Cerebellum (tissue), 4 donors: ENCODE measurements at places on chromosomes 5 and 9. TPM values are rescaled to one million over a fixed set of nuclear protein-coding genes. Genes with fewer than 3 reads are reported as not detected.

The SIT1 gene
- total RNA-seq, result not detected

The ANKRD31 gene
- total RNA-seq, result 0.82 TPM

The GPR150 gene
- not detected for total RNA-seq

The FGD3 gene
- total RNA-seq, result 1.5 TPM

The RNF44 gene
- 16.3 TPM for total RNA-seq

The PRLR gene
- total RNA-seq, result 5.2 TPM

The MAPKAP1 gene
- 43.3 TPM for total RNA-seq

The CCL28 gene
- total RNA-seq, result 0.18 TPM

The MELK gene
- total RNA-seq, result 14.6 TPM

The SPATA31D4 gene
- total RNA-seq, result not detected

The MVB12B gene
- 41.7 TPM for total RNA-seq

The IFNK gene
- not detected for total RNA-seq

The PAPPA gene
- total RNA-seq, result 0.36 TPM

The SEMA6A gene
- total RNA-seq, result 181 TPM

The LEAP2 gene
- 2.1 TPM for total RNA-seq

The SH3TC2 gene
- total RNA-seq, result 2.6 TPM

The SHC3 gene
- 28.3 TPM for total RNA-seq

The ARHGEF37 gene
- 4.6 TPM for total RNA-seq

The RGS7BP gene
- 16.2 TPM for total RNA-seq

The OLFM1 gene
- 68.8 TPM for total RNA-seq

The CDC37L1 gene
- 20.1 TPM for total RNA-seq

The C9 gene
- total RNA-seq, result not detected

The ADAMTSL2 gene
- 1.8 TPM for total RNA-seq

The PCDHB15 gene
- 25.0 TPM for total RNA-seq

The CNTFR gene
- 18.6 TPM for total RNA-seq

The ARL14EPL gene
- total RNA-seq, result not detected

The MCTP1 gene
- 49.6 TPM for total RNA-seq

The FER gene
- total RNA-seq, result 63.8 TPM

The LRRC14B gene
- 0.36 TPM for total RNA-seq

The STKLD1 gene
- total RNA-seq, result 2.0 TPM

The GPSM1 gene
- 48.0 TPM for total RNA-seq

The SUSD3 gene
- 0.45 TPM for total RNA-seq

The GAPT gene
- total RNA-seq, result not detected

The PDGFRB gene
- total RNA-seq, result 37.9 TPM

The SPATA6L gene
- total RNA-seq, result 12.0 TPM

The AHRR gene
- 1.5 TPM for total RNA-seq

The KCNMB1 gene
- 0.09 TPM for total RNA-seq

The GRIN3A gene
- 5.8 TPM for total RNA-seq

The TEK gene
- 10.2 TPM for total RNA-seq

The RLN2 gene
- 1.4 TPM for total RNA-seq

The SLC1A1 gene
- total RNA-seq, result 16.7 TPM

The CCNG1 gene
- total RNA-seq, result 80.2 TPM

The FOXD4L4 gene
- total RNA-seq, result 0.45 TPM

The ZBTB34 gene
- 30.0 TPM for total RNA-seq

The ANKRD20A1 gene
- 7.3 TPM for total RNA-seq
